Hepatocyte (in vitro differentiated cells): ENCODE measurements at places on chromosomes 16 and 17. TPM values are rescaled to one million over a fixed set of nuclear protein-coding genes. Genes with fewer than 3 reads are reported as not detected.
A peak's percentile ranks its signal among the peaks of the same experiment; 100 is the strongest.

PMFBP1 gene
- 0.44 and 1.4 TPM in 2 replicates for total RNA-seq

SMG6 gene
- total RNA-seq = 8.5 and 19.9 TPM in 2 replicates

CDH15 gene
- 0.13 TPM in 1 of 2 replicates, not detected in the other for total RNA-seq

KRT12 gene
- not detected in 2 replicates for total RNA-seq

KIF18B gene
- total RNA-seq = 1.8 and 2.1 TPM in 2 replicates

MEAK7 gene
- total RNA-seq = 13.5 and 29.7 TPM in 2 replicates

CCL1 gene
- total RNA-seq = not detected in 2 replicates

- peak overlapping the region; percentile 18 for H3K4me3 ChIP-seq
- no peaks in the 10 kb centered on the region for H3K27me3 ChIP-seq
Observed at GRCh38 chr17:17693253-17694168, 12.3 kb downstream of the RAI1 start.

- H3K27me3 ChIP-seq = no peaks in the 10 kb centered on the region
- H3K4me3 ChIP-seq = no peak overlapping the region
- peaks cover 7% of the 10 kb centered on the region for H3K4me1 ChIP-seq
- no peak overlapping the region for H3K27ac ChIP-seq
- no peak for DNase-seq
Observed at GRCh38 chr17:55236316-55236715, 28.4 kb upstream of the HLF start.

GRCh38 chr17:62064791-62065563 is at the start of gene MED13:
Gene MED13, minus strand, starts transcription at chr17:62065278. Its CDS starts 73 bp downstream, at chr17:62065205.
- H3K36me3 ChIP-seq = no peaks in the 10 kb centered on the region
- H3K4me1 ChIP-seq = peaks cover 15% of the 10 kb centered on the region
- peak within 1 kb of the TSS; percentile 76 for H3K4me3 ChIP-seq
- H3K27me3 ChIP-seq = no peaks in the 10 kb centered on the region

GRCh38 chr17:82126556-82127314 is 28.7 kb upstream of the FASN start:
- H3K27me3 ChIP-seq = no peaks in the 10 kb centered on the region
- H3K4me3 ChIP-seq = no peak overlapping the region
- no peaks in the 10 kb centered on the region for H3K36me3 ChIP-seq
- no peak overlapping the region for H3K27ac ChIP-seq
- no peaks in the 10 kb centered on the region for H3K4me1 ChIP-seq

DNA sequence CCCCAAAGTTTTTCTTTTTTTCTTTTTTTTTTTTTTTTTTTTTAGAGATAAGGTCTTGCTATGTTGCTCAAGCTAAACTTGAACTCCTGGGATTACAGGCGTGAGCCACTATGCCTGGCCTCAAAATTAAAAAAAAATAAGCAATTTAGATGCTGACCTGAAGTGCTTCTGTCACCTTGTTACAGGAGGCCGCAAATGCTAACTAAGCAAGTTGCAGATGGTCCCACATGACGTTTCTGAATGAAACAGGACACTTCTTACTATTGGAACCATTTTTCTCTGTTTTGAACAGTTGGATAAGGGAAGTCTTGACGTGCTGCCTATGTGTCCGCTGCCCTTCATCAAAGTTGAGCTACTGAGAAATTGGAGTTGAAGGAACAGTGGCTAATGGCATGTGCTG is 8.8 kb downstream of the ANKRD40CL start:
- H3K36me3 ChIP-seq = no peaks in the 10 kb centered on the region
- no peaks in the 10 kb centered on the region for H3K27me3 ChIP-seq
- peaks cover 14% of the 10 kb centered on the region for H3K4me1 ChIP-seq
- H3K27ac ChIP-seq = no peak overlapping the region
- no peak for DNase-seq

DNA sequence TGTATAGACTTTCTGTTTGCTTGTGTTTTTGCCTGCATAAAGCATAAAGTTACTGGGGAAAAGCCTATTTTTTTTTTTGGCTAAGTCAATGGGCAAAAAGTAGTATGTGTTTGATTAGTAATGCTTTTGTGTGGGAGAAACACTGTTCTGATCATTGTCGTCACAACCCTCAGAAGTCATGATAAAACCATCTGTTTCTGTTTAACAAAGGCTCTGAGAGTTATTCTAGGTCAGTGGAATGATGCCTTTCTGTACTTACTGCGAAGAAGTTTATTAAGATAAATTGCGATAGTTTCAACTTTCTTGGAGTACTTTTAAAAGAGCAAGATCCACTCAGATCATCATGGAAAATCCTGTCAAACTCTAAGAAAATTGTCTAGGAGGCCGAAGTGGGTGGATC is 80.9 kb downstream of the PRKCA start:
- no peak overlapping the region for H3K4me3 ChIP-seq
- H3K27ac ChIP-seq = no peak overlapping the region
- no peaks in the 10 kb centered on the region for H3K27me3 ChIP-seq
- H3K36me3 ChIP-seq = no peaks in the 10 kb centered on the region

DNA sequence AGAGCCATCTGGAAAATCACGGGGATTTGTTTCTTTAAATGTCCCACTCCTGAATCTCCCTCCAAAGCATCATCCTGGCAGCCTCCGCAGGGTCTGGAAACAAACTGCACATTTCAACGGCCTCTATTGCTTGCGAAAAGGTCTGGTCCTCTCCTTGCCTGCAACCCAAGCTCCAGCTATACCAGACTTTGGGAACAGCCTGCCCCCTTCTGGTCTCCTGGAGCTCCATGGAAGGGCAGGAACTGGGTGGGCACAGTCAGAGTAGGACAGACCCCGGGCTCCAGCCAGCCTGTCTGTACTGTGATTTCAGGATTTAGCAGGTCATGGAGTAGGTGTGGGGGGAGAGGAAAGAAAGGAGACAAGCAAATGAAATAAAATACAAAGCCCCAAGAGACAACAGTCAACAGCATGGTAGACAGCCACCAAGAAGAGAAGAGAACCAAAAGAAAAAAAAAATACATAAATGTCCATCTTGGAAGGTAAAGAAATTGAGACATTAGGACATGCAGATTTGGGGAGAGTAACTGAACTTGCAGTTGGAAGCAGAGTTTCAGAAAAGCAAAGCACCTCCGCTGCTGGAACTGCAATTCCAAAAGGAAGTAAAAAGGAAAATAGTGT is 2.7 kb downstream of the XYLT1 start:
- no peaks in the 10 kb centered on the region for H3K27me3 ChIP-seq
- DNase-seq = peak; percentile 82
- H3K4me3 ChIP-seq = no peak overlapping the region
- no peak overlapping the region for H3K27ac ChIP-seq

DNA sequence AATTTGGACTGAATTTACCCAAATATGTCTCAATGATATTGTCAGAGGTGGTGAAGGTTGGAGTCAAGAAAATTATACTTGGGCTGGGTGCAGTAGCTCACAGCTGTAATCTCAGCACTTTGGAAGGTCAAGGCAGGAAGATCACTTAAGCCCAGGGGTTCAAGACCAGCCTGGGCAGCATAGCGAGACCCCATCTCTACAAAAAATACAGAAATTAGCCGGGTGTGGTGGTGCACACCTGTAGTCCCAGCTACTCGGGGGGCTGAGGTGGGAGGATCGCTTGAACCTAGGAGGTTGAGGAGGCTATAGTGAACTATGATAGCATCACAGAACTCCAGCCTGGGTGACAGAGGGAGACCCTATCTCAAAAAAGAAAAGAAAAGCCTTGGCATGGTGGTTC is 40.9 kb downstream of the LAT start:
- DNase-seq = no peak
- H3K27ac ChIP-seq = no peak overlapping the region
- H3K27me3 ChIP-seq = no peaks in the 10 kb centered on the region
- no peaks in the 10 kb centered on the region for H3K36me3 ChIP-seq
- no peak overlapping the region for H3K4me3 ChIP-seq

DNA sequence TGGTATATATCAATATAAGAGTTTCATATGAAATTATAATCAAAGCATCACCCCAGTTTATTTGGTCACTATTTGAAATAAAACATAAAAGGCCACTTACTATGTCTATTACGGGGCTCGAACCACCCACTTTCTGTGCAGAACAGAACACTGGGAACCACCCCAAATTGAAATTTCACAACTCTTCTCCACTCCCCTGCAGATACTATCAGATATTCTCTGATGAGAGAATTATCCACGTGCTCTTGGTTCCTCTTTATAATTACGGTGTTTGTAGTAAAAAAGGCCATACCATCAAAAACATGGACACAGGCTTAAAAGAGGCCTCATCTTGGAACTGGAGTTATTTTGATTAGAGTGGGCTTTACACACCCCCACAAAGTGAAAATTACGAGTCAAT is 82.8 kb downstream of the WDR59 start:
- no peaks in the 10 kb centered on the region for H3K27me3 ChIP-seq
- H3K27ac ChIP-seq = no peak overlapping the region
- no peak for DNase-seq
- no peak overlapping the region for H3K4me3 ChIP-seq
- no peaks in the 10 kb centered on the region for H3K36me3 ChIP-seq

GRCh38 chr16:4272114-4272956 is 488 bp downstream of the TFAP4 start:
- H3K4me1 ChIP-seq = peaks cover 6% of the 10 kb centered on the region
- H3K27me3 ChIP-seq = no peaks in the 10 kb centered on the region
- peak; percentile 65 for DNase-seq
- peak overlapping the region; percentile 95 for H3K27ac ChIP-seq
- peak overlapping the region; percentile 95 for H3K4me3 ChIP-seq
- H3K36me3 ChIP-seq = no peaks in the 10 kb centered on the region

DNA sequence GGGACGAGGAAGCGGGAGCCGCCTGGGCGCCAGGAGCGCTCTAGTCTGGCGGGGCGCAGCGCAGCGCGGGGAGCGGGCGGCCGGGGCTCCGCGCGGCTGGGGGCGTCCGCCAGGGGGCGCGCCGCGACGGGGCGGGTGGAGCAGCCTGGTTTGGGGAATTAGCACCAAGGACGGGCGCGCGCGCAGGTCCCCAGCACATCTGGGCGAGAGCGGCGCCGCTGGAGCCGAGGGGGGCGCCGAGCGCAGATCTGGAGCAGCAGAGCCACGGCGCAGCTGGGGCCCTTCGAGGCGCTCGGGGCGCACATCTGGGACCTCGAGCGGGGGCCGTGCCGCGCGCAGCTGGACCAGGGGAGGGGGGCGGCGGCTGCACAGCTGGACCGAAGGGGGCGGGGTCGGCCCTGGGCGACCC is at the start of gene NXPH3:
TSS of gene NXPH3 (plus strand) at position 193 of the 409 bp plus-strand sequence. CDS start 349 bp downstream, outside the sequence.
- H3K27ac ChIP-seq = no peak within 1 kb of the TSS
- DNase-seq = peak; percentile 82
- peaks cover 52% of the 10 kb centered on the region for H3K27me3 ChIP-seq
- no peaks in the 10 kb centered on the region for H3K36me3 ChIP-seq
- H3K4me3 ChIP-seq = peak within 1 kb of the TSS; percentile 94

DNA sequence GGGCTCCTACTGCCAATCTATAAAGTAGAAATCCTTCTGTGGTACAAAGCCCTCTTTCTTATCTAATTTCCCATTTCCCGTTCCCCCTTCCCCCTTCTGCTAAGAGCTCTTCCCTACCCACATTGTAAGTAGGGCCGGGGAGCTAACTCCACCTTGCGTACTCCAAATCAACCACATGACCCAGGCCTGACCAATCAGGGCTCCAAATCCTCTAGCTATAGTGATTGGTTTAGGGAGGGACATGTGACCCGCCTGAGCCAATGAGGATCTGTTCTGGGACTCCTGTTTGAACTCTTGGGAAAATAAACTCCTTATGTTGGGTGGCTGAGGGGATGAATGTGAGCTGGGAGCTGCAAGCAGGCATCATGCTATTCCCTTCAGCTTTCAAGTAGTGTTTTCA is 40.9 kb upstream of the MEOX1 start:
- no peaks in the 10 kb centered on the region for H3K4me1 ChIP-seq
- H3K27ac ChIP-seq = no peak overlapping the region
- no peaks in the 10 kb centered on the region for H3K27me3 ChIP-seq
- no peak for DNase-seq

- no peaks in the 10 kb centered on the region for H3K4me1 ChIP-seq
- no peak overlapping the region for H3K4me3 ChIP-seq
- H3K27ac ChIP-seq = no peak overlapping the region
- H3K27me3 ChIP-seq = peaks cover 10% of the 10 kb centered on the region
Observed at GRCh38 chr17:73711184-73711583, 66.9 kb upstream of the SDK2 start.
